Endothelial cell of umbilical vein (primary cell): ENCODE measurements at places on chromosomes 7 and 10. TPM values are rescaled to one million over a fixed set of nuclear protein-coding genes. Genes with fewer than 3 reads are reported as not detected.

PRSS1 gene
- not detected in 2 replicates for total RNA-seq

RBP4 gene
- not detected in 2 replicates for total RNA-seq

PCLO gene
- total RNA-seq: 0.65 and 0.75 TPM in 2 replicates

FGL2 gene
- not detected in 2 replicates for total RNA-seq

DNA sequence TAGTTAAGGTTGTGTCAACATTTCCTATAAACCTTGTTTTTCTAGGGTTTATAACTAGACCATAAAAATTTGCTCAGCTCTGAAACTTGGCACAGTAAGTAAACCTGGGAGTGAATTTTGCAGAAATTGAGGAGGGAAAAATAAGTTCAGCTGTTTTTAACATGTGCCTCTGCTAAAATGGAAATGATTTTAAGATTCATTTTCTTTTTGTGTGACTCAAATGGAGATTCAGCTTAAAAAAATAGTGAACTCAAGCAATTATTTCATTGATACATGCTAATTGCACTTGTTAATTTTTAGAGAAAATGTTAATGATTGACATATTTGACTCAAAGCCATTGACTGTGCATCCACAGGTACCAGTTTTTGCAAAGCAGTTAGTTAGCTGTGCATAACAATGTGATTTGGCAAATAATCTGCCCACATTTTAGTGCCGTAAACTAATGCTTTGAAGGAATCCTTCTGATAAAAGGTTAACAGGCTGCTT lies 68.5 kb upstream of the ZNF438 start:
- H3K27me3 ChIP-seq: no peaks in the 10 kb centered on the region
- no peaks in the 10 kb centered on the region for H3K36me3 ChIP-seq
- H3K27ac ChIP-seq: no peak overlapping the region
- no peak overlapping the region for H3K4me3 ChIP-seq
- H3K4me1 ChIP-seq: peaks cover 9% of the 10 kb centered on the region
- DNase-seq: no peak

DNA sequence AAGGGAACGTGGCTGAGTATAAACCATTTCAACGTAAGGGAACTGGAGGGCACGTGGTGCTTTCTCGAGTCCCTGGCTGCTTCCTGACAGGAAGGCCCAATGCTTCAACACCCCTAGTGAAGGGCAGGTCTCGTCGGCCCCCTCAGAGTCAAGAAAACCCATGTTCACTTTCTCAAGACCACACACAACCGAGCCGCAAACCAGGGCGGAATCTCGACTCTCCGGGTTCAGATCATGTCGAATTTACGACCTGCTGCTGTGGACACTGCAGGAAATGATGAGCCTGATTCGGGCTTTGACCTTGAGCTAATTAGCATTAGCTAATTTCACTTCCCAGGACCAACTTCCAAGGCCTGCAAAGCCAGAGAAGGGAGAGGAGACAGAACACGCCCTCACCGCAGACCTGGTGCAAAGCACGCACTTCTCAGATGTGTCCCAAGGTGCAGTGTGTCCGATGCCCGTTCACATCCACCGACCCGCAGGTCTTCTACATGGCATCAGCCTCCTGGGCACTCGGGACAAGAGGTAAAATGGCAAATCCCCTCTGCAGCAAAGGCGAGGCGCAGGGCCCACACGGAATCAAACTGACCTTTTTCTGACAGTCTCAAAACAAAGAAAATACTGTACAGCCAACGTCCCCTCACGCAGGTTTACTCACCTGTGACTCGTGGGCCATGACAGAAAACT lies 94.7 kb downstream of the DIP2C start:
- H3K4me1 ChIP-seq: no peaks in the 10 kb centered on the region
- H3K27me3 ChIP-seq: no peaks in the 10 kb centered on the region

DNA sequence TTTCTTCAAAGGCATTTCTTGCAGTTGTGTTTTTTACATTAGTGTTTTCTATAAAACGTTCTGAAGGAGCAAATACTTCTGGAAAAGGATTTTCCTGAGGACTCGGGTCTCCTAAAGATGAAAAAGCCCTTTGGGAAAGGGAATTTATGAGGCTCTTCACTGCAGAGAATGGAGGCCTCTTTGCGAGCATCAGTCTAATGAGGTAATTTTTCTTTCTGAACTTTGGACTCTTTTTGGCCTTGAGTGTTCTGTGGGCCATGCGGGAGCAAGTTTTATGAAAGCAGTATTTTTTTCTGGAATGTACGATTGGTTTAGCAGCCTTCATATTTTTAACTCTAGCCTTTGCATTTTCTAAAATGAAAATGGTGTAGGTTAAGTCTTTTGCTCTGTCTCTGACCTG lies 6.4 kb upstream of the ACBD5 start:
- DNase-seq: no peak
- H3K4me1 ChIP-seq: peaks cover 8% of the 10 kb centered on the region
- H3K27me3 ChIP-seq: no peaks in the 10 kb centered on the region
- no peaks in the 10 kb centered on the region for H3K36me3 ChIP-seq
- no peak overlapping the region for H3K4me3 ChIP-seq
- H3K27ac ChIP-seq: no peak overlapping the region
